Cerebellum (tissue), 4 donors: ENCODE measurements at places on chromosomes 3 and 15.

- DNase-seq: no peak
Observed at GRCh38 chr3:172648747-172649146, 62.1 kb downstream of the NCEH1 start.

- no peak for DNase-seq
Observed at GRCh38 chr3:85159376-85159775, 200.6 kb downstream of the CADM2 start.

GRCh38 chr15:40316931-40317330, 6.6 kb upstream of the INAFM2 start:
- DNase-seq: no peak

DNA sequence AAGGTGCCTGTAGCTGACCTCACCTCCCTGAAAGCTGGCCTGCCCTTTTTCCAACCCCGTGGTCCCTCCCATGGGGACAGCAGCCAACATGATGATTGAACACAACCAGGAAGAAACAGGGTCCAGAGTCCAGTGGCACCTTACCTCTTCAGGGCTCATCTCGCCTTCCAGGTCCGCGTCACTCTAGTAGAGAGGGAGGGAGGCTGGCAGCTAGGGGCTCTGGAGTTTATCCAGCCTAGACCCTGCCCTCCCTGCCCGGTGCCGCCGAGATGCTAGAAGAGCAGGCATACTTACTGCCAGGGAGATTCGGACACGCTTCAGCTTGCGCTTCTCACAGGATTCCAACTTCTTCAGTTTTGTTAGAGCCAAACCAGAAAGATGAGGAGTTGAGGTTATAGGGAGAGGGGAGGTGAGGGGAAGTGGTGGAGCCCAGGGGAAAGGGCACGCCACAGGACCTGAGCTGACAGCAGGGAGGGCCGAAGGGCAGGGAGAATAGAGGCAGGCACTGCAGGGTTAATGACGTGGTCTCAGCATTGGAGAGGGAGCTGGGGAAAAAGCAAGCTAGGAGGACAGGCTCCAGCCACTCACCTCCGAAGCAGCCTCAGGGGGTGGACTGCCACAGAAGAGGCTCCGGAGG, 9.1 kb downstream of the CLCN2 start:
- no peak for DNase-seq

- peak; percentile 87 for DNase-seq
Observed at GRCh38 chr3:142973217-142974009, 9.9 kb upstream of the PAQR9 start.

DNA sequence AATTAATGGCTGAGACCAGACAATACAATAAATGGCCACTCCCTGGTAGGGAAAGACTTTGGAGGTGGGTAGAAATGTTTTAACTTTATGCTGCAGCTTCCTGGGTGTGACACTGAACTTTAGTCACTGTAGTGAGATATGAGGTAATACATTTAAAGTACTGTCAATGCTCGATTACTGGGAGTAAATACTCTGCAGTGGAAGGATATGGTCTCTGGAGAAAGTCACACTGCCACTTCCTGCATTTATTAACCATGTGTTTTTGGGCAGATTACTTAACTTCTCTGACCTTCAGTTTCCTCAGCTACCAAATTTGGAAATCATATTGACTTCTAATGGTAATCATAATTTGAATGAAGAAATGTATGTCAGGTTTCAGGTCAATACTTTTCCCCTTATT, 317.1 kb upstream of the TGFBR2 start:
- no peak for DNase-seq

DNA sequence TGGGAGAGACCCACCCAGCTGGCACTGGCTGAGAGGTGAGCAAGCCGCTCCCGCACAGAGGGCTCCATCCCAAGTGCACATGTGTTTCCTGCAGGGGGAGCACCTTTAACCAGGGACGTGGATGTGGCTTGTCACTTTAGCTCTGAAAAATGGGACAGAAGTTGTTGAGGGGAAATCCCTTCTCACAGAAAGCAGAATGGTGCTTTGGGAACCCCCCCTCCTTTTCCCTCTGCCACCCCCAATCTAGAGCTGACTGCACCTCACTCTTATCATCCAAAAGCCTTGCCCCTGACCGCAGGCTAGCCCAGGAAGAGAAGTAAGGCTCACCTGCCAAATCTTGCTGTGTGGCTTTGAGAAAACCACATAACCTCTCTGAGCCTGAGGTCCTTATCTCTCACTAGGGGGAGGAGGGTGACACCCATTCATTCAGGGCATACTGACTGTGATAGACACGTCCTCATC, 77.9 kb downstream of the RPN1 start:
- no peak for DNase-seq

DNA sequence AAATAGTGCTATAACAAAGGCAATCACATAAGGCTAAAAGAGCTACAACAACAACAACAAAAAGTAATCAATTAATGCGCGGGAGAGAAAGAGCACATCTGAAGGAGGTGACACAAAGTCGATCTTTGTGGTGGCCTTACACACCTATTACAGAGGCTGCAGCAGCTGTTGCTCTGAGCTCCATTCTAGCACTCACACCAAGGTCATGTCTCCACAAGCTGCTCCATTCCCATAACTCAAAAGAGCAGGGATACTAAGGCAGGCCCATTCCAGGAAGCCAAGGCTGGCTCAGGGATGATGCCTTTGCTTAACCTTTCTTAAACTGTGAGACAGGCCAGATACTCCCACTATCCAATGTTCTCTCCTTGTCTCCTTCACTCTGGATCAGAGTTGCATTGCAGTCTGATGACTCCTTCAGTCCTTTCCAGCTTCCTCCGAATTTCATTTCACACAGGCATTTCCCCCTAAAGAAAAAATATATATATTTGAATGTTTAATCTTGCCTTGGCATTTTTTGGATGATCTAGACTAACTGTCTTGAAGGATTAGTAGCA, 52.7 kb downstream of the SNTN start:
- no peak for DNase-seq

DNA sequence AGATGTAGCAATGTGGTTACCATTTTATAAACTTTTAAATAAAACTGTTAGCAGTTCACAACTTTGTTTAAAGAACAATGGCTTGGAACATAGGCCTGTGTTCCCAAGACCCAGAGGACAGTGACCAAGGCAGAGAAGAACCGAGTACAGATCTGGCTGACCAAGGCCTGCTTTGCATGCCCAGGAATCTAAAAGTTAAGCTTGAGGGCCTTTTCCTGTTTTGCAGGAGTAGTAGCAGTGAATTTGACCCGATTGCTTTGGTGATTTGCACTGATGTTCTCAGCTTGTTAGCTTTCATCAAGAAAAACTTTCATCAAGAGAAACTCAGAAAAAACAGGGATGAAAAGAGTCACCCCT, 9.9 kb downstream of the FILIP1L start:
- no peak for DNase-seq
